ENCODE measurements at places on chromosomes 1 and 21.

DNA sequence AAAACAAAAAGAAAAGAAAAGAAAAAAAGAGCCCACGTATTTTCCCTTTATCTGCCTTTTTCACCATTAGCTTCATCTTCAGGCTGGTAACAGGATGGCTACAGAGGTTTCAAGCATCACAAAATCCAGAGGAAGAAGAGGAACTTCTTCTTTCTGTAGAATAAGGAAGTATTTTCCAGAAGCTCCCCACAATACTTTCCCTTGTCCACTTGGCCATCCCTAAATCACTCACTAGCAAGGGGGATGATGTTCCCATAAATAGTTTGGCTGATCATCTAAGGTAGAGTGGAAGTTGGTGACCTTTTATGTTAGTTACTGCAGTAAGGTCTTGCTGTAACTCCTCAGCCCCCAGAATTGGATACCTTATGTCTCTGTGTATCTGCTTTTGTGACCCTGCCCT, 45.1 kb upstream of the RNF11 start:
- DNase-seq = no peak

DNA sequence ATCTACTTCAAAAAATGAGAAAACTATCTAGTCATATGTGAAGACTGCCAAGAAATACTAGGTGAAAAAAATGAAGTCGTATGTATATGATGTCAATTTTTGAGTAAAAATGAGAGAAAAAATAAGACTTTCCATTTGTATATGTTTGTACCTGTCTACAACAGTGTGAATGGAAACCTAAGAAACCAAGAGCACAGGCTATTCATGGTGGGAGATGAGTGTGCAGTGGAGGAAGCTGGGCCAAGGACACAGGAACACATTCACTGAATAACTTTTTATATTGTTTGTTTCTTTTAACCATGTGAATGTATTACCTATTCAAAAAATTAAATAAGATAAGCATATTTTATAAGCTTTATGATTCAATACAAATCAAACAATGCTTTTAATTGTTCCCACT, 67.0 kb downstream of the ERO1B start:
- no peak for DNase-seq

GRCh38 chr1:78586572-78586971, 33.7 kb upstream of the IFI44L start:
- DNase-seq = no peak

- no peak for DNase-seq
These were observed 49.9 kb upstream of the LAPTM5 start for GRCh38 chr1:30807318-30808066.

GRCh38 chr1:160631983-160632625, 14.7 kb downstream of the SLAMF1 start:
- DNase-seq = no peak

DNA sequence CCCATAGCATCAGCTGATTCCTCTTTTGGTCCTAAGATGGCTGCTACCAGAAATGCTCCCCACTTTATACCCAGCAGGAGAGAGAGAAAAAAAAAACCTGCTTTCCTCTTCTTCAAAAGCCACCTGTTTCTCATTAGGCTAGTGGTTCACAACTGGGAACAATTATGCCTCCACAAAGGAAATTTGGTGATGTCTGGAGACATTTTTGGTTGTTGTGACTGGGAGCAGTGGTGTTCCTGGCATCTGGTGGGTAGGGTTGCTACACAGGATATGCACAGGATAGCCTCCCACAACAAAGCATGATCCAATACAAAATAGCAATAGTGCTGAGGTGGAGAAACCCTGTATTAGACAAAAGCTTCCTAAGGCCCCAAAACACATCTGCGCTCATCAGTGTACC, 38.5 kb upstream of the SGIP1 start:
- DNase-seq = no peak

DNA sequence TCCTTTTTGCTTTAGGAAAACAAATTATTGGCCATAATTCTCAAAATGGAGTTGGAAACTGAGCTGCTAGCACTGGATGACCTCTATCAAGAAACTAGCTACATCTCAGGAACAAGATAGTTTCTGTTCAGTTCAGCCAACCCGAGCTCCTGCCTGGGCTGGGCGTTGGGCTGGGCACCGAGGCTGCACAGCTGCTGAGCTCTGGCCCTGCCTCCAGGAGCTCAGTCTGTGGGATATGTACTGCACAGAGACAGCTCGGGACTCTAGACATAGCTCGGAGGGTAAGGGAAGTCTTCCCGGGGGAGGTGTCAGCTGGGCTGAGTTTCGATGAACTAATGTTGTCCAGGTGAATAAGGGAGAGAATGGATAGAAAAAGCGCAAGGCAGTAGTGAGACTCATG, 24.5 kb upstream of the SLC1A7 start:
- no peak for DNase-seq

Measured in stimulated activated CD8-positive, alpha-beta memory T cell treated with anti-CD3 and anti-CD28 coated beads, Interleukin-7, amount 100 ng/mL, for 48 hours (primary cell).